GM12864 (cell line): ENCODE measurements at places on chromosomes 3 and 15.

DNA sequence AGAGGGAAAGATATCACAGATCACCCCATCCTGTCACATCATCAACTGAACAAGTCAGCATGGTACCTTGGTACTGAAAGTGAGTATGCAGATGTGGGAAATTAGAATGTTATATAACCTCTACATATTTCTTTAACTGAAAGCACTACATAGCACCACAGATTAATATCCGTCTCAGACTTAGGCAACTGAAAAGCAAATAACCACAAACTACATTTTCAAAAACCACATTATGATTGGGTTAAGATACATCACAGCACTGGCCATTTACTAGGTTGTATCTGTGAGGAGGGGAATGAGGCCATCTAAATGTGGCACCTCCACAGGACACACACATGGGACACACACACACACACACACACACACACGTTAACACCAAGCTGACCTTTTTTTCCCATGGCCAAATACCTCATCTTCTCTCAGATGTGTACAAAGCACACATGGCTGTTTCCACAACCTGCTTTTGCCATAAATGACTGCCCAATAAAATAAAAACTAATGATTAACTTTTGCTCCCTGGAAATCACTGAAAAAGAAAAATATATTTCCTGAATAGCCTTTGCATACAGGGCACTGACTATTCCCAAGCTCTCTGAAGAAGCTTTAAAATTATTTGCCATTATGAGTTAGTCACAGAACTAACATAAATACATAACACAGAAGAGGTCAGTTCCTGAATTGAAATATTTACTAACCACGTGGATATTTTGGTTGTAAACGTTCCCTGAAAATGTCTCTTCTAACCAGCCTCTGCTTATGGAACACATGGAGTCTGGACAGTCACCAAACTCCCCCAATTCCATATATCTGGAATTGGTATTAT, 60.1 kb downstream of the SUMF1 start:
- no peak for DNase-seq

GRCh38 chr3:134838599-134838998, 43.5 kb downstream of the EPHB1 start:
- DNase-seq, result no peak

- DNase-seq, result no peak
Observed at GRCh38 chr3:95721938-95722337, 1092.5 kb upstream of the EPHA6 start.

DNA sequence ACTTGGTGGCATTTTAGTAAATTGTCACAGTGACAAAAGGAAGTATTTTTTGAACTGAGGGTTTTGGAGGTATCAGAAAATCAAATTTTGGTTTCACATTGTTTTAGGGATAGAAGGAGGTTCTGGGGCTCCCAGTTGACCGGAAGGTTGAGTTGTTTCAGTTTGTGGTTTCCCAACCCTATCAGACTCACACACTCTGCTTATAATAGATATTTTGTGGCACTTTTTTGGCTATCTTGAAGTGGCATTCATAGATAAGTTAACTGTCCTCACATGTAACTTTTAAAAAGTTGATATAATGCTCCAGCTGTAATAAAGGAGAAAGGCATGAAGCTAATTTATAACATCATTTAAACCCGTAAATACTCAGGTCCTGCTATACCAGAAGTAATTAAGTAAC, 12.8 kb downstream of the ARMC8 start:
- no peak for DNase-seq

GRCh38 chr3:127151992-127152650, 40.8 kb upstream of the PRR23E start:
- no peak for DNase-seq

GRCh38 chr3:175233957-175234940, 375.1 kb downstream of the NAALADL2 start:
- DNase-seq, result no peak
